Kidney epithelial cell (primary cell): ENCODE measurements at places on chromosomes 5 and 9. TPM values are rescaled to one million over a fixed set of nuclear protein-coding genes. Genes with fewer than 3 reads are reported as not detected.

The GCNT4 gene
- 3.2 and 3.8 TPM in 2 replicates for total RNA-seq

The C1QTNF3 gene
- 1.1 and 1.2 TPM in 2 replicates for total RNA-seq

DNA sequence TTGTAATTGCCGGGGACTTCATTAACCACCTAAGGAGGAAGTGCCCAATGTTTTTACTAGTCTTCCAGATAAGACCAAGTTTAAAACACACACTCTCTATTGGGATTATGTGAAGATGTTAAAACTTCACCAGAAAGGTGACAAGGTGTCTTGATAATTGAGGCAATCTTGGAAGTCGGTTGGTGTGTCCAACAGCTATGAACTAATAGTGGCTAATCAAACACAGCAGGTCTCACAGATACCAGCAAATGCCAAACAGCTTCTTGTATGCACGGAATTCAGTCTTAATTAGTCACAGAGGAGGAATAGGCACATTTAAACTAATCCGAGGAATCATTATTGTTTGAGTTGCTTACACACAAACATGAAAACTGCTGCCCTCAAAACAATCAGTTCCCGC lies 214.5 kb downstream of the SEC61B start:
- no peak for DNase-seq

DNA sequence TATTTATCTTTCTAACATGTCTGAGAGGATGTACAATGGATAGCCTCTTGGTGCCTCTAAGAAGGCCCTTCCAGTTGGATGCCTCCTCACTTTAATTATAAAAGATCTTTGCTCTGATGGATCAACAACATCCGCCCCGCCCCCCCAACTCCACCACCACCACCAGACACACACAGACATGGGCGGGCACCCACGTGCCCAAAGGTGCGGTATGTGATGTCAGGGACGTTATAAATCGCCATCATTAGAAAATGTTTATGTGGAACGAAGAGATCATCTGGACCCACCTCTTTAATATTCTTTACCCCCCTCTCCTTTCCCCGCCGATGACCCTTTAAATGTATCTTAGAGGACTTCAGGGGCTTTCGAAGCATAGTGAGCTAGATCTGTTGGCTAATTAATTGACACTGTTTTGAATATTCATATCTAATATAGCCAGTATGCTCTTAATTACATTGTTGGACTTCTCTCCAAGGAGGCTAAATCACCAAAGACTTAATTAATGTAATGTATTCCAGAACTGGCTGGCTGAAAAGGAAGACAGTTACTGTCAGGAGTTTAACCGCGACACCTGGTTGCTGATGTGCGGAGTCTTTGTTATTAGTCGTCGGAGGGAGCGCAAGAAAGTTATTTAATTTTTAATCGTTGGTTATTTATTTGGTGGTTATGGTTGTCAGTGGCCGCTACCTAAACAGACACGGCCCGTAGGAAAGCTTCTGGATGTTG lies 6.1 kb upstream of the FOXB2 start:
- DNase-seq: no peak

GRCh38 chr5:146467760-146468159 lies 20.6 kb downstream of the TCERG1 start:
- DNase-seq: no peak

DNA sequence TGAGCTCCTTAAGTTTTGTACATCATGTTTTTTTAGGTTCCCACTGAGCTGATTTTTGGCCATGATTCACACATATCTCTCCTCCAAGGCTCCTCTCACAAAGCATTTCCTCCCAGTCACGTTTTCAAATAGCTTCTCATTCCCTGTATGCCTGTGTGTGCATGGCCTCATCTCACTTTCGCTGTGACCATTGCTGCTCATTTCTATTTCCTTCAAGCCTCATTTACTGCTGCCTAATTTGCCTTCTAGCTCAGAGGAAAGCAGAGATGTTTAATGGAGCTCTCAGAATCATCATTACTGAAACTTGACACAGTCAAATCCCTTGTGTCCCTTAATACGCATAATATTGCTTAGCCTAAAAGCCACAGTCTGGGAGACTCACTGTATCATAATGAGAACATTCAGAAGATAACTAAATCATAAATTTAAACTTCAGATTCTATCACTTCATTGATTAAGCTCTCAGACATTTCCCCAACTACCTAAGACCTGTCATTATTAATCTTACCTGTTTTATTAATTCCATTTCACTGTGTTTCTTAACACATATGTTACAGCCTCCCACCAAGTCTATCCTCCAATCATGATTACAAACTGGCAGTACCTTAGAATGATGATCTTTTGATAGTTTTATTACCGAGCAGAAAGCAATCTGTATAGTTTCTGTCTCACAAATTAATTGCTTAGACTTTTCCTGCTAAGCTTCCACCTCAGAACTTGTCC lies 278.3 kb upstream of the PTGER4 start:
- no peak for DNase-seq

DNA sequence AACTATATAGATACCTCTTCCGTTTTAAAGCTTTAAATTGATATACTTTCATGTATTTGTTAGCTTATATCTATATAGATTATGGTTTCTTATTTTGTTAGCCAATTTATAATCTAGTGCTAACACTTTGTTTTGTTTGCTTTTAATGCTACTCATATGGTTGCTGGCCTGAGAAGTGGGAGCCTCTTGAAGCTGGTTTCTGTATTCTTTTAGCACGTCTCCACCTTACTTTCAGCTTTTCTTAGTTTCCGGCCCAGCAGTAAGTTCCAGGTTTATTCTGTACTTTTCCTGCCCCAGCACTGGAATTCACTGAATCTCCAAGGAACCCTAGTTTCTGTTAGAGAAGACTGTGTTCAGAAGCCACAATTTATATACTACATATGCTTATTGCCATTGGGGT lies 458.9 kb downstream of the PRR16 start:
- no peak for DNase-seq

GRCh38 chr9:37464426-37465248 lies 613 bp downstream of the ZBTB5 start:
- peak; percentile 28 for DNase-seq

- no peak for DNase-seq
Observed at GRCh38 chr9:91131433-91131839, 230.3 kb downstream of the AUH start.

- DNase-seq: no peak
Observed at GRCh38 chr5:118891252-118891651, 97.1 kb downstream of the DTWD2 start.

GRCh38 chr9:89680547-89681467 lies 76.0 kb downstream of the GADD45G start:
- DNase-seq: no peak

DNA sequence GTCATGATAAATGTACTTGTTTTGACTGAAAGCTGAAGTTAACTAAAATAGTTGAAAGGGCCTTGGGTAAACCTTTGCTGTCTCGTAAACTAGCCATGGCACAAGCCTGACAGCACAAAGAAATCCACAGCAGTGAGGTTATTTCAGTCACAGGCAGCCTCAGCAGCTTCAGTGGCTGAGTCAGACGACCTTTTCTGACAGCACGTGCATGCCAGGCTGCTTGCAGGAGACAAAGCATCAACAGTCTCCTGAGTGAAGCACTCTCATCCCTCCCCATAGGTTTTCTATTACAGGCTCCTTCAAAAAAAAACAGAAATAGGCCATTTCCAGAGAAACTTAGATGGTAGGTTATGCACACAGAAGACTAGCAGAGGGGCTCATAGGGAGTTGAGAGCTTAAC lies 34.6 kb downstream of the OXCT1 start:
- peak; percentile 63 for DNase-seq

- DNase-seq: no peak
Observed at GRCh38 chr9:746661-747434, 94.6 kb upstream of the DMRT1 start.

DNA sequence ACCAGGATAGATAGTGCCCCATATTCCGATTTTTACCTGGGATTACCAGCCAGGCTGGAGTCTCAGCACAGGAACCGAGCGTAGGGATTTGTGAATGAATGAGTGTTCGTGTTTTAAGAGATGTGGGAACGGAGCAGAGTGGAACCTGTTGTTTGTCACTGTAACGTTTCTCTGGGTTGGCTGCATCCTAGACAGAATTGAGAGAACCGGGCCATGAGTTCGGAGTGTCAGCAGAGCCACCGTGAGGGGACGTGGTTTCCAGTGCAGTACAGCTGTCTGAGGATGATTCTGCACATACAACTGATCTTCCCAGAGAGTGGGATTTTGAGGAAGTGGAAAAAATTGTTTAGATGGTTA lies 1.2 kb downstream of the PDE8B start:
- no peak for DNase-seq

DNA sequence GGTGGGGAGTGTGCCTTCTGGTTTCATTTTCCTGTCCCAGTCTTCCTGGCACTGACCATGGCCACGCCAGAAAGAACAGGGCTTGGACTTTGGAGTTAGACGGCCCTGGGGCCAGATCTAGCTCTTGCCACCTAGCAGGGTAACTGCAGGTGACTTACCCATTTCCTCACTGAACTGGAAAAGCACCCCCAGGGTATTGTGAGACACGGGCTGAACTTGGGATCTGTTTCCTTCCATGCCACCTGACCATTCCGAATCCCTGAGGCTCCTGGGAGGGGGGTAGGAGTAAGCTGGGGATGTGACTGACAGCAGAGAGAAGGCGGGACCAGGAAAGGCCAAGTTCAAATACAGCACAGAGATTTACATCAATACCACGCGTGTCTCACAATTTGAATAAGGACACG lies 9.4 kb downstream of the HNRNPAB start:
- no peak for DNase-seq

- no peak for DNase-seq
Observed at GRCh38 chr5:108421713-108422112, 39.8 kb upstream of the FBXL17 start.

The NMUR2 gene
- total RNA-seq: not detected in 2 replicates

GRCh38 chr5:127423173-127423798 lies 94.2 kb upstream of the PRRC1 start:
- DNase-seq: no peak

DNA sequence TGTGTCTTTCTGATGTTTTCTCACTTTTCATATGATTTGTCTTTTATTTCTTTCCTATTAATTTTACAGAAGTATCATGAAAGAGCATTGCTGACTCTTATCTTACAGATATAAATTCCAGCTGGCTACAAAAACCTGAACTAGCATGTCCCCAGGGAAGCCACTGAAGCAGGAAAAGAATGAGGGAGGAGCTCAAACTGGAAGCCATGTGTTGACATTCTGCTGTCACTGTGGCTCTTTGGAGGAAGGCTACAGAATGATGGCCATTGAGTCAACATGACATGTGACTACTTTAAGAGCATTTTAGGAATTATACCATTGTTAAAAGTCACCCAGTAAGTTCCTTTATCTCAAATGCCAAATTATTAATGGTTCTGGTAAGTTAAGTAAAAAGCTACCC lies 638.3 kb upstream of the DMAC1 start:
- peak; percentile 10 for DNase-seq
